ENCODE measurements at places on chromosomes 6 and 20. TPM values are rescaled to one million over a fixed set of nuclear protein-coding genes. Genes with fewer than 3 reads are reported as not detected.
A peak's percentile ranks its signal among the peaks of the same experiment; 100 is the strongest.

Gene ADGRF5
- total RNA-seq = not detected

Gene ZNF334
- 0.50 TPM for total RNA-seq

Gene CGA
- not detected for total RNA-seq

Gene TRERF1
- total RNA-seq = 32.4 TPM

Gene PLCB4
- total RNA-seq = not detected

Gene RNF182
- not detected for total RNA-seq

Gene MOXD1
- not detected for total RNA-seq

DNA sequence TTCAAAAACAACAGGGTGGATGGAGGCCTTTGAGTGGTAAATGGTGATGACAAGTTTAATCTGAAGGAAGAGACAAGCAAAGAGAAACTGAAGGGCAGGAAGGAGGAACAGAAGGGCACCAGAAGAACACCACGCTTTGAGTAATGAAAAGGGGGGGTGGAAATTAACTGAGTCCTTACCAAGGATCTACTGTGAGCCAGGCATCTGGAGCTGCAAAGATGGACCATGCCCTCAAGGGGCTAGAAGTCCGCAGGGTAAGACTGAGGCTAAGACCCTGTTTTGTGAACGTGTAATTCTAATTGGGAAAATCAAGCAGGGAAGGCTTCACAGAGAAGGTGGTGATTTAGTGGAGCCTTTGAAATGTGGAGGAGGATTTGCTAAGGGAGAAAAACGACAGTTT is 1.6 kb downstream of the NDRG3 start:
- no peak overlapping the region for H3K4me3 ChIP-seq
- peaks cover 4% of the 10 kb centered on the region for H3K36me3 ChIP-seq
- H3K4me1 ChIP-seq = peaks cover 5% of the 10 kb centered on the region
- no peaks in the 10 kb centered on the region for H3K27me3 ChIP-seq
- no peak for DNase-seq

- H3K27me3 ChIP-seq = no peaks in the 10 kb centered on the region
- no peak overlapping the region for H3K4me3 ChIP-seq
- peaks cover 90% of the 10 kb centered on the region for H3K4me1 ChIP-seq
- no peaks in the 10 kb centered on the region for H3K36me3 ChIP-seq
Measured at GRCh38 chr20:51493346-51493791, 49.1 kb downstream of the NFATC2 start.

GRCh38 chr6:13281686-13282085 is 46.7 kb downstream of the TBC1D7 start:
- H3K36me3 ChIP-seq = no peaks in the 10 kb centered on the region
- no peak for DNase-seq
- no peaks in the 10 kb centered on the region for H3K27me3 ChIP-seq
- no peaks in the 10 kb centered on the region for H3K4me1 ChIP-seq

DNA sequence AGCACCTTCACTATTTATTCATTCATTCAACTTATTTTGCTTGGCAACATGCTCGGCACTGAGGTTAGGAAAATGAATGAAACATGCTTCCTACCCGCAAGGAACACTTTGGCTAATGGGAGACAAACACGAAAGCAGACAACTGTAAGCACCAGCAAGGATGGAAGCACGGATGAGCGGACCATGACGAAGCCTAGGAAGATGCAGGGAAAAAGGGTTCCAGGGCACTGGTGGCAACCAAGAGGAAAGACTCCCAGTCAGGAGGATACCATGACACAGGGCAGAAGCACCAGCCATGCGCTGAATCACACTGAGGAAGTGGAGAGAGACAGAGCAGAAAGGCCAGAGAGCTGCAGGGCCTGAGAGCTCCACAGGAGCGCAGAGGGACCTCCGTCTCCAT is 9.8 kb downstream of the PDE10A start:
- no peaks in the 10 kb centered on the region for H3K27me3 ChIP-seq
- H3K4me1 ChIP-seq = no peaks in the 10 kb centered on the region
- no peak for DNase-seq
- H3K27ac ChIP-seq = no peak overlapping the region
- no peak overlapping the region for H3K4me3 ChIP-seq
- no peaks in the 10 kb centered on the region for H3K36me3 ChIP-seq

DNA sequence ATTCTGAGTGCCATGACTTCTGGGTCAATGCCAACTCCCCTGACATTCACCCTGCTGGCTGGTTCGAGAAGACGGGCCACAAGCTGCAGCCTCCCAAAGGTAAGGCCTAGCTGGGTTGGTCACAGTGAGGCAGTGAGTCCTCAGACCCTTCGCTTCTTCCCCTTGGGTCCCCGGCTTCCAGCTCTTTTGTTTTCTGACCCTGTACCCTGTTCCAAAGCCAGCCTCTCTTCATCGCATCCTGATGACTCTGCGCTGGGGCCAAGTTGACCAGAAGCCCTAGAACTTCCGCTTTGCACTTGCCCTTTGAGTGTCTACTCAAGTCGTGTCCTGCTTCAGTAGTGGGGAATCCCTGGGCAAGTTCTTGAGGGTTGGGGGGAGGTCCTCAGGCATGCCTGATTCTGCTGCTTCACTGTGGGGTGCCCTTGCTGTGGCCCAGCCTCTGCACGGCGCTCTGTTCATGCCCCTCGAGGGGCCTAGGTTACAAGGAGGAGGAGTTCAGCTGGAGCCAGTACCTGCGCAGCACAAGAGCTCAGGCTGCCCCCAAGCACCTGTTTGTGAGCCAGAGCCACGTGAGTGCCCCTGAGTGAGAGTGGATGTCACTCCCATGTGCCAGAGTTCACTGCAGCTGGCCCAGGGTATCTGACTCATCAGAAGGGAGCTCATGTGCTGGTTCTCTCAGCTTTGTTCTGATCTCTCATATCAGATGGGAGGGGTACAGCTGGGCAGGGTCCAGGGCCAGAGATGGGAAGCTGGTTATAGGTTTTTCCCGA is 23.0 kb downstream of the L3MBTL1 start:
- no peak for DNase-seq
- H3K36me3 ChIP-seq = no peaks in the 10 kb centered on the region
- no peaks in the 10 kb centered on the region for H3K27me3 ChIP-seq

DNA sequence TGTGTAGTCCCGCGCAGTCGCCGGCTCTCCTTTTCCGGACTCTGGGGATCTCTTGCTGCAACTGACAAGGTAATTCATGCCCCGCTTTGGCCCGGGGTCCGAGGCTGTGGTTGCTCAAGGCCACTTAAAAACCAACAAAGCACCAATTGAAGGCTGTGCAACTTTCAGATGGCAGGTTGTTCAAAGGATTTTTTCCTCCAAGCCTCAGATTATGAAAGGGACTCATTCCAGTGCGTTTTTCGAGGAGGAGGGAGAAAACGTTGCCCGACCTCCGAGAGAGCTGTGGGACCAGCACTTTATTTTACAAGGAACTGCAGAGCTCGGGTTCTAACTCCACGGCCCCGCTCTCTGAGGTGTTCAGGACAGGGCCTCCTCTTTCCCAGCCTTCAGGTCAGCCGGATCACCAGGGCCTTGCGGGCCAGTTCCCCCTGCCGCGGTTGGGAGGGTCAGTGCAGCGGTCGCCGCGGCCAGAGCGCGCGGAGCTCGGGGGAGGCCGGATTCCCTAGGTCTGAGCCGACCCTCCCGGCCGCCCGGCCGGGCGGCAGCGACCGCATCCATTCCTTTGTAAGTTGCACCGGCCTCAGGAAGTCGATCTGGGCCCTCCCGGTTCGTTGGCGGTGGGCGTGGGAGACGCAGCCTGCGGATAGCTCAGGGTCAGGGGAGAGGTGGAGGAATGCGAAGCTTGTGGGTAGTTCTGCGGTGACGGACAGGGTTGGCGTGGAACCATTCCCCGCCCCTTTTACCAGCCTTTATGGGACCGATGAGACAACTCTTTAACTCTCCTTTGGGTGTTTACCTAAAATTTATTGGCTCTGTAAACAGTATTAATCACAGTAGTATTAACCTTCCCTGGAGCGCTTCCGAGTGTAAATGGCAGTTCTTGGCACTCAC is 1.6 kb downstream of the UTRN start:
- H3K36me3 ChIP-seq = no peaks in the 10 kb centered on the region
- H3K27ac ChIP-seq = no peak overlapping the region
- H3K27me3 ChIP-seq = no peaks in the 10 kb centered on the region
- H3K4me1 ChIP-seq = peaks cover 10% of the 10 kb centered on the region
- no peak for DNase-seq

GRCh38 chr20:34982270-34983088 is 26.8 kb downstream of the MYH7B start:
- H3K4me3 ChIP-seq = no peak overlapping the region
- no peak for DNase-seq
- no peaks in the 10 kb centered on the region for H3K36me3 ChIP-seq
- H3K27me3 ChIP-seq = no peaks in the 10 kb centered on the region
- H3K4me1 ChIP-seq = no peaks in the 10 kb centered on the region

- H3K27me3 ChIP-seq = no peaks in the 10 kb centered on the region
- no peak for DNase-seq
- H3K27ac ChIP-seq = no peak overlapping the region
- H3K4me3 ChIP-seq = no peak overlapping the region
- H3K36me3 ChIP-seq = peaks cover 6% of the 10 kb centered on the region
Measured at GRCh38 chr20:5177071-5177470, 50.3 kb downstream of the CDS2 start.

GRCh38 chr6:125802383-125802782 is 11.6 kb downstream of the NCOA7 start:
- no peak overlapping the region for H3K4me3 ChIP-seq
- H3K4me1 ChIP-seq = no peaks in the 10 kb centered on the region
- H3K27ac ChIP-seq = no peak overlapping the region
- DNase-seq = no peak

- H3K4me1 ChIP-seq = peaks cover 33% of the 10 kb centered on the region
- no peak overlapping the region for H3K4me3 ChIP-seq
- H3K27me3 ChIP-seq = no peaks in the 10 kb centered on the region
- peak overlapping the region; percentile 17 for H3K27ac ChIP-seq
Measured at GRCh38 chr6:111687652-111688051, 82.0 kb upstream of the TRAF3IP2 start.

- H3K4me1 ChIP-seq = no peaks in the 10 kb centered on the region
- no peaks in the 10 kb centered on the region for H3K36me3 ChIP-seq
- H3K4me3 ChIP-seq = no peak overlapping the region
- no peaks in the 10 kb centered on the region for H3K27me3 ChIP-seq
Measured at GRCh38 chr6:105825210-105825609, 260.9 kb upstream of the PRDM1 start.

DNA sequence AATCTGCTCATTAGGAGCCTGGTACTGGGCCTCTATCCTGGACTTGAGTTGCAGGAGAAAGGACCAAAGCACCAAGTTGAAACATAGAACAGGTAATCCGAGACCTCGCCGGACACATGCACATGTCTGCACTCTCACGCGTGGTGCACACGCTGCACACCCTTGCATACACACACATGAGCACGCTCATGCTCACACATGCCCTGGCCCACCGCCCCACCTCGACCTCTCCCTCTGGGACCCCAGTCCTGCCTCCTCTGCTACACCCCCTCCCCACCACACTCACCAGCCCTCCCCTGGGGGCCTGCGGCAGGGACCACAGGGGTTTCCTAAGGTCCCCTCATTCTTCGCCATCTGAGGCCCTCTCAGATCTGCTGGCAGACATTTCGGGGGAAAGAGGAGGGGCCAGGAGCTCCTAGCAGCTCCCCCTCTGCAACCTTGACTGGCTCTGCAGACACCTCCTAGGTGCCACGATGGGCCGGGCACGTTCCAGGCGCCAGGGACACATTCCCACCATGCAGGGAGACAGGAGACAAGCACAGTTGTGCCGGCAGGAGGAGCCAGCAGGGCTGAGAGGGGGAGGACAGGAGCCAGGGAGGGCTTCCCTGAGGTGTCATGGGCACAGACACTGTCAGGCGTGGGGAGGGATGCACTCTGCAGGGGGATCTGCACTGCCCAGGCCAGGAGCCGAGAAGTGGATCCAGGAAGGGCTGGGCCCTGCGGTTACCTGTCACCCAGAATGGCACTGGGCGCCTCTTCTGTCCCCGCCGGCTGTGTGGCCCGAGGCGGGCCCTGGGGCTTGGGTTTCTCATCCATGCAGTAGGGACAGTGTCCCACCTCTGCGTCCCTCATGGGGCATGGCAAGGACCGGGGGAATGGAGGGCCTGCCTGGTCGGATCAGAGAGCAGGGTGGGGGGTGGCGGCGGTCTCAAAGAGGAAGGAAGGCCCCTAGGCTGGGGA is 25.6 kb upstream of the LSM14B start:
- H3K4me1 ChIP-seq = no peaks in the 10 kb centered on the region
- no peak overlapping the region for H3K27ac ChIP-seq
- DNase-seq = no peak
- no peak overlapping the region for H3K4me3 ChIP-seq
- no peaks in the 10 kb centered on the region for H3K27me3 ChIP-seq

DNA sequence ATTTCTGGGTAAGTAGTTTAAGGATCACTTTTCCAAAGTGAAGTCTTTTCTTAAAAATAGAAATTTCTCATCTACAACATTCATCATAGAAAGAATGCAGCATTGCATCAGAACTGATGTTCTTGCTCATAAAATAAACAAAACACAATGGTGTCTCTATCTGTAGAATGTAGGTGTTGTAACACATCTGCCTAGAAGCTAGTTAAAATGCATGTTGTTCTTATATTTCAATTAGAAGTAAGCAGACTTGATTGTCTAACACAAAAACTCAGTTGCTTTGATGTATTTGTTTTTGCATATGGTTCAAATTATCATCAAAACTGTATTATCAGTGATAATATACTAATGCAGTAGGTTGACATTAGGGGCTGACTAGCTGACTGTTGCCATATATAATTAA is 654.7 kb upstream of the FLRT3 start:
- H3K27ac ChIP-seq = no peak overlapping the region
- H3K4me1 ChIP-seq = no peaks in the 10 kb centered on the region
- H3K27me3 ChIP-seq = no peaks in the 10 kb centered on the region
- no peak overlapping the region for H3K4me3 ChIP-seq
- no peak for DNase-seq
- H3K36me3 ChIP-seq = no peaks in the 10 kb centered on the region

DNA sequence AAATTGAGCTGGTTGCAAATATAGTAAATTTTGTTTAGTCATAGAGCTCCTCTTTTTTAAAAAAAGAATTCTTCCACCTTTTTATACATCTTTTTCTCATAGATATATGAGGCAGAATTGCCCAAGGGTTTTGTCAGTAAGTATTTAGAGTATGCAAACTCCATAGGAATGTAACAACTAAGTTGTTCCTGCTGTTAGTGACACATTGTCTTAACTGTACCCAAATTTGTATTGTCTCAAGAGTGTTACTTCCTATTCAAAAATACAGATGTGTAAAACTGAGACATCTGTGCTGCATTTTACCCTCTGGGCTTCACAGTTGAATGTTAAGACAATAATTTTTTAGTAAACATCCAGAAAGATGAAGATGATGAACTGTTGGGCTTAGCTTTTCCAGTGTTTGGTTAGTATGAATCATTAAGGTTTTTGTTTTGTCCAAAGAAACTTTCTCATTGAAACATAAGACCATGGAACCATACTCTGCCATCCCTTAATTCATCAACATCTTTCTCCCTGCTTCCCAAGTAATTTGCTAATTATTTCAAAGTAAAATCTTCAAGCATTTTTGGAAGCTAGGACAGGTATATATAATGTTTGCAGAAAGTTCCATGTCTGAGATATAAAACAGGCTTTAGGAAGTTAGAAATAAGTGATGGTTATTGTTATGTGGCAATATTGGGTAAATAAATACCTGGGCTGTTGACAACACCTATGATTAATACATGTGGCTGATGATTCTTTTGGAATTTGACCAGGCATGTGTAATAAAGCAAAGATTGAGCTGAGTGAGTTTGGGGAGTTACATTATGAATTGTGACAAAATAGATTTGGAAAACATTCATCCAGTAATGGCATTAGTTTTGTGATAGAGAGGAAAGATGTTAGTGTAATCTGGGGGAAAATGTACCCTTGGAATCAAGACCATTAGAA is 11.2 kb downstream of the OGFRL1 start:
- H3K4me3 ChIP-seq = no peak overlapping the region
- no peaks in the 10 kb centered on the region for H3K36me3 ChIP-seq
- DNase-seq = no peak
- no peaks in the 10 kb centered on the region for H3K4me1 ChIP-seq
- no peak overlapping the region for H3K27ac ChIP-seq

All from naive thymus-derived CD4-positive, alpha-beta T cell (primary cell).